ENCODE measurements at places on chromosomes 1 and 21.
A peak's percentile ranks its signal among the peaks of the same experiment; 100 is the strongest.

DNA sequence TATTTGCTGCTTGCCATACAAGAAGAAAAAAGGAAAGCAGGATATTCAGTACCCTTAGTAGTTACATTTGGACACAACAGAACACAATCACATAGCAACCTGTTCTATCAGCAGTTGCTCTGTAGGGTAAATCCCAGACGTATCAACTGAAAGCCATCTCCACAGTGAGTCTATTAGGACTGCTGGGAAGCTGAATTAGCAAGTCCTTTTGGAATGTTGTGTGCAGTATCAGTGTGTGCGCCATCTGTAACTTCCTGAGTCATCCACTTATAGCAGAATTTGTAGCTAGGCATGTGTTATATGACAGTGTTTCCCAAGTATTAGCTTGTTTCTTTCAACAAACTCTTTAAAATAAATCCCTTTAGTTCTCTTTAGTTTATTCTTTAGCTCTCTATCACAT is 21.3 kb downstream of the CCDC30 start:
- peak; percentile 73 for DNase-seq

DNA sequence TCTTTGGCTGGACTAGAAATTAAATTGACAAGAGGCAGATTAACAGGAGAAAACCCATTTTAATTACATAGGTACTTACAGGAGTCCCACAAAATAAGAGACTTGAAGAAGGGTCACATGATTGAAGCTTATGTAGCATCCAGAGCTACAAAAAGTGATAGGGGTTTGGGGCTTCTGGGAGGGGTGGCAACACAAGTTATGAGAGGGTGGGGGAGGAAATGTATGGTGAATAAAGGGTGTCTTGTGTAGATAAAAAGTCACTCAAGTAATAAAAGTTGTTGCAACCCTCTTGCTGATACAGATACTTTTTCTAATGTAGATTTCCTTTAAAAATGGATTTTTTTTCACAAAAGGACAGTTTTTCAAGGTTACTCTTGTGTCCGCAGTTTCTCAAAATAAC is 24.0 kb downstream of the USP25 start:
- no peak for DNase-seq

DNA sequence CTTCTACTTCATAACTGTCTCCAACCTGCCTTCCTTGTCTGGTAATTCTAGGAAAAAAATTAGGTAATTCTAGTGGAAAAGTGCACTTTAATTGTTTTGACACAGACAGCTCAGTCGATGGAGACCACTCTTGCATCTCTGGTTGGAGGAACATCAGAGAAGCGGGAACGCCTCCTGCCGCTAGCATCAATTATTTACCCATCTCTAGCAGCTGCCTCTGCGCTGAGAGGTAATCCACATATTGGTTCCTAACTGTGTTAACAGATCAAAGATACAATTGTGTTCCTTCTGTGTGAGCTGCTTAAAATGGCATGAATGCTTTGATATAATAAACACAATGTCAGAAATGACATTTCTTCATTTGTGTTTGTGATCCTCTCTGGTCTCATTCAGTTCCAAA is 33.3 kb downstream of the C2CD2 start:
- DNase-seq = no peak

GRCh38 chr1:227532019-227532619 is 31.2 kb upstream of the ZNF678 start:
- DNase-seq = no peak

- no peak for DNase-seq
These were observed 276.5 kb downstream of the DNM3 start for GRCh38 chr1:172117800-172118199.

DNA sequence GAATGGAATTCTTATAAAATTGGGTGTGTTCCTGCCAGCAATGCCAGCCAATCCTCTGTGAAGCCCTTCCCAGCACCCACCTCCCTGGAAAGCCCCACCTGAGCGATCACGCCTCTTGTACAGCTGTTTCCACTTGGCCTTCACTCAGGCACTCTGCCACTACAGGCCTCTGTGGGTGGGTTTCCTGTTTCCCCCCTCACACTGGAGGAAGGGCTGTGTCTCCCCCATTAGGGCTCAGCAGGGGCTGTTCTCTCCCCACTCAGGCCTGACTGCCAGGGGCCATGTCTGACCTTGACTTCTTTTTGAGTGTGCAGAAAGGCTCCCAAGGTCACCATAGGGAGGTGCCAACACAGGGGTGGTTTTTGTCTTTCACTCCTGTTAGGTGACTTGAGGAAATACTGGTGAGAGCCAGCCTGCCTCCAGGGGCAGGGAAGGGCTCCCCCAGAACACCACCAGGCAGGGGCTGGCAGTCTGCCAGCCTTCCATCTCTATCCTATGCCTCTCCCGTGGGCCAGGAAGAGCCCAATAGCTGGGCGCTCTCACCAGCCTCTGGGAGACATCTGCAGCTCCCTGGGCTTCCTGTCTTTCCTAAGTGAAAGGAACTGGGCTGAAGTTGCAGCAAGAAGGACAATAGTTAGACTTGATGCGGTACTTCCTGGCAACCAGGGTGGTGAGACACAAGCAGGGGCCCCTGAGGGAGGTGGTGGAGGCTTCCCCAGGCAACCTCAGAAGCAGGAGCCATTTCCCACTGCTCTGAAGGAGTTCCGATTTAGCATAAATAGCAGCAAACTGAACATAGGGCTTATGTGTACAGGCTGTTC is 49.1 kb downstream of the ELK4 start:
- no peak for DNase-seq

GRCh38 chr1:91872000-91872399 is 14.0 kb downstream of the TGFBR3 start:
- DNase-seq = peak; percentile 35

All from GM03348 (cell line).